ENCODE measurements at places on chromosomes 4 and X. TPM values are rescaled to one million over a fixed set of nuclear protein-coding genes. Genes with fewer than 3 reads are reported as not detected.

- peak; percentile 35 for DNase-seq
Measured at GRCh38 chr4:71187404-71188155, 151.2 kb upstream of the SLC4A4 start.

DNA sequence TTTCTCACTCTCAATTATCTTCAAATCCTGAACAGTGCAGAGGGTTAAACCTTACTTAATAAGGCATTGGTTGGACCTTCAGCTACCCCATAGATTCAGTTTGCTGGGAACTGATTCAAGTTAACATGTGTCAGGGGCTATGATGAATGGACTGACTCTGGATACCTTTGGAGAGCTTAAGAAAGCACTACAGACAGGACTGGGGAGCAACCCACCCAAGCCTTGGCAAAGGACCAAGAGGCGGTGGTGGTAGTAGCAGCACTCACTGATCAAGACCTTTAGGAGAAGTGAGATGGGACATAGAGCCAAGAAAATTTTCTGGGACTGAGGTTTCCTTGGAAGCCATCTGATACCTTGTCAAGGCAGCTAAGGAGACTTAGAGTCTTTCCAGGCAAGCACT is 43.0 kb upstream of the TAPT1 start:
- DNase-seq: no peak

Gene LGI2
- total RNA-seq: 1.3 TPM

DNA sequence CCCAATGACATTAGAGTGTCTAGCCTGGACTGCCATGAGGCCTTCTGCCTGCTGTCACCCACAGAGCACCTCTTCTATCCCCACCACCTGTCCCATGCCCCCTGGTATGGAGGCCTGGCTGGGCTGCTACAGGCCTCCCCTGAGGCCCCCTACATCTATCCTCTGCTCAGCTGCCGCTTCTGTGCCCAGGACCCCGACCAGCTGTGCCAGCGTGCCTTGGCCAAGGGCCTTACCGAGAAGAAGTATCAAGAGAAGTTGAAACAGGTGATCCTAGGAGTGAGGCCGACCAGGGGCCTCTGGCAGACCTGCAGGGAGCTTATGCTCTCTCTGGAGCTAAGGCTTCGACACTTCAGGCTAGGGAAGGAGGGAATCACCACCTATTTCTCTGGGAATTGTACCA is 21.7 kb upstream of the TECRL start:
- peak; percentile 31 for DNase-seq

- DNase-seq: no peak
Measured at GRCh38 chr4:22903913-22904312, 211.2 kb downstream of the GBA3 start.

GRCh38 chr4:105558277-105558676 is 5.9 kb downstream of the ARHGEF38 start:
- DNase-seq: no peak

DNA sequence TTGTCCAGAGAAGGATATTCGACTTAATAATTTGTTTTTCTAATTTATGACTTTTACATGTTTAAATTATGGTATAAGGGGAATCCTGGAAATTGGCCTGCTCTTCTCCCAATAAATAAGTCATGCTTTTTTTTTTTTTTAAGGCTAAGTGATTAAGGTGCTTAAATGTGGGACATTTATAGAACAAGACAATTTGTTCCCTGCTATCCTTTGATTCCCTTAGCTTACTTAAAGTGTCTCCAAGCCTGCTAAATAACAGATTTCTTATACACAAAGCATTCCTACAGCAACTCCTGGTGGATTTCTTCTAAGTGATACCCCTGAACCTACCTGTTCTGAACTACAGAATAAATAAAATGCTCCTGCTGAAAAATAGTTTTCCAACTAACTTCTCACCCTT is 233.0 kb upstream of the UGT8 start:
- DNase-seq: no peak

Gene COL4A5
- total RNA-seq: 96.4 TPM

Gene MSANTD1
- total RNA-seq: 2.1 TPM

GRCh38 chrX:69119122-69119521 is 46.1 kb downstream of the PJA1 start:
- no peak for DNase-seq

DNA sequence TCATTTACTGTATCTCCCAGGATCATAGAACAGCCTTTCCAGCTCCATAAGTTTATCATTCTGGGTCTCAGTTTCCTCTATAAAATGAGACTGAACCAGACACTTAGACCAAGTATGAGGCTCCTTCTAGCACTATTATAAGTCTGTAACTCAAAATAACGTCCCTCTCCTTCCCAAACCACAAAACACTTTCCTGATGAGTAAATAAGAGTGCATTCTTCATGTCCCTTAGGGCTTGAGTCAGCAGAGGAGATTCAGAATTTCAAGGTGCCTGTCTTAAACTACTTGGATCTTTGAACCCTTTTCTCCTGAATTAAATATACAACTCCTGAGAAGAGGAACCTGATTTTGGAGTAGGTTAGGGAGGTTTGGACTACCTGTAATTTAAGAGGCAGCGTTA is 62.6 kb downstream of the GLRA2 start:
- DNase-seq: no peak

- DNase-seq: no peak
Measured at GRCh38 chr4:76951672-76952010, 2.1 kb downstream of the SEPTIN11 start.

Gene RASGEF1B
- total RNA-seq: 45.7 TPM

Gene SYNPO2
- total RNA-seq: 35.3 TPM

Gene UCP1
- not detected for total RNA-seq

- DNase-seq: peak; percentile 1
Measured at GRCh38 chrX:72715546-72715945, 1.4 kb upstream of the PHKA1 start.

Gene TMPRSS11F
- total RNA-seq: not detected

GRCh38 chr4:76606645-76607265 is 171.7 kb downstream of the SHROOM3 start:
- no peak for DNase-seq

DNA sequence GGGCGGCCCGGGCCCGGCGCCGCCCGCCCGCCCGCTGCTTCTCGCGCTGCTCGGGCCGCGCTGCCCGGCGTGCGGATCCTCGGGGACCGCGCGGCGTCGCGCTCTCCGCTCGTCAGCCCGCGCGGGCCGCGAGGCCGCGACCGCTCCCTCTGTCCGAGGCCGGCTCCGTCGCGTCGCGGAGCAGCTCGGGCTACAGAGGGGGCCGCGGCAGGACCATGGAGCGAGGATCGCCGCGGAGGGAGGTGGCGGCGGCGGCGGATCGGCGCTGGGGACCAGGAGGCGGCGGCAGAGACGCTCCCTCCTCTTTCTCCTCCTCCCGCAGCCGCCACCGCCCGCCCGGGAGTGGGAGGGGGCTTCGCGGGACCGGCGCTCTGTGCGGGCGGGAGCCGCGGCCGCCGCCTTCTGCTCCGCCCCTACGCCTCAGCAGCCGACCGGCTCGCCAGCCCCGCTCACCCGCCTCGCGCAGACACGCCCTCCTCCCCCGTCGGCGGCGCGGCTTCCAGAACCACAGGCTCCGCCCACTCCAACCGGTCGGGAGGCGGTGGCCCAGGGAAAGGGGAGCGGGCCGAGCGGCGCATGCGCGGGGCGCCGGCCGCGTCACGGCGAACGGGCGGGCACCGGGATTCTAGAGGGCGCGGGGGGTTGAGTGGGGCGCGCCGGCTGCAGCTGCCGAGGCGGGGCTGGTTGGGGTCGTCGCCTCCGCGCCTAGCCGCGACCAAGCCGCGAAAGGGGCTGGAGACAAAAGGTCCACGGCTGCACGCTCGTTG is at the start of gene CASK:
Gene CASK, minus strand, starts transcription at position 344 of the 767 bp plus-strand sequence. CDS start 566 bp downstream, outside the sequence.
- DNase-seq: peak; percentile 93
